Esophagus muscularis mucosa (tissue), 4 donors: ENCODE measurements at places on chromosomes 12 and 14.

- no peak for DNase-seq
These were observed 56.2 kb downstream of the MIPOL1 start for GRCh38 chr14:37253905-37254304.

- DNase-seq = peak; percentile 96
These were observed 2.9 kb upstream of the ZFP36L1 start for GRCh38 chr14:68795597-68796417.

DNA sequence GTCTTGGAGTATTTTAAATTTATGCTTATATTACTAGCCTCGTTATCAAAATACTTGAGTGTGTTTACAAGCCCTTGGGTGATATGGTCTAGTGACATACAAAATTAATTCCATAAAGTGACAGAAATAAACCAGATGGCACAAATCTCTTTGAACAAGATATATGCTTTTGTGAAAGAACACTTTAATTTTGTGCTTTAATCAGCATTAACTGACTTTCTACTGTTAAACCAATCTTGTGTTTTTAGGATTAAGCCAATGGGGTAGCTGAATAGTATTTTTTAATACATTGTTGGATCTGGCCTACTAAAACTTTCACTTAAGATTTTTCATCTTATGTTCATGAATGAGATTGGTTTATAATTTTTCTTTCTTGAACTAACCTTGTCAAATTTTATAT lies 30.4 kb upstream of the GCH1 start:
- DNase-seq = no peak

GRCh38 chr14:56145965-56146364 lies 27.8 kb downstream of the PELI2 start:
- no peak for DNase-seq

DNA sequence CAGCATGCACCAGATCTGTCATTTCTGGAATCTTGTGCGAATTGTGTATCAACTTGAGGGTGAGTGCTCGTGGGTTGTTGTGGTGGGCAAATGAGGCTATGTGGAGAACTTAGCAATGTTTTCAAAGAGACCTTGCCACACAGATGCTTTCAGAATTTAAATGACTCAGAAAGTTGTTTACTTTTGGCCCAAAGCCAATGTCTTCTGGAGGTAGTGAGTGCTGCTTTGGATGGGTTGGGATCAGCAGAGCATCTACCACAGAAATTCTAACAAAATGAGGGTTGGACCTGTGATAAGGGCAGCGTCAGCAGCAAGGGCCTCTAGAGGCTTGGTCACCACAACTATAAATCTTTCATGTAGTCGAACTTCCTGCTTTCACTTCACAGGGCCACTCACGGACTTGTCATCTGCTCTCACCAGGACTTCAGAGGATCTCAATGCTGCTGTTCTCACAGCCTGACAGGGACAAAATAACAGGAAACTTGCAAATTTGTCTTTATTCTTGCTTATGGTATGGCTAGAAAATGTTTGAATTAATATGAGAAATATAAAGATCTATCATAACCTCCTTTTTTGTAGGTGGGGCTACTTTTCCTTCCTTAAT lies 111.4 kb downstream of the DACT1 start:
- DNase-seq = no peak

GRCh38 chr14:73787486-73788316 lies 63.9 kb upstream of the PTGR2 start:
- DNase-seq = no peak

- no peak for DNase-seq
These were observed 33.5 kb downstream of the PYGL start for GRCh38 chr14:50910495-50911420.

DNA sequence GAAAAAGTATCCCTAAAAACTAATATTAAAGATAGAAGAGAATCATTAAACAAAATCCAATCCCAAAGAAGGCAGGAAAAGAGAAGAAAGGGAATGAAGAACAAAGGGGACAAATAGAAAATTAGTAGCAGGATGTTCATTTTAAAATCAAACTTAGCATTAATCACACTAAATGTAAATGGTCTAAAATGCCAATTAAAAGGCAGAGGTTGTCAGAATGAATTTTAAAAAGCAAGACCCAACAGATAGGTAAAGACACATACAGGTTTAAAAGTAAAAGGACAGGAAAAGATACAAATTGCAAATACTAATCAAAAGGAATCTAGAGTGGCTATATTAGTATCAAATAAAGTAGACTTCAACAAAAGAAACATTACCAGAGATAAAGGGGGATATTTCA lies 12.5 kb downstream of the DDHD1 start:
- DNase-seq = no peak

DNA sequence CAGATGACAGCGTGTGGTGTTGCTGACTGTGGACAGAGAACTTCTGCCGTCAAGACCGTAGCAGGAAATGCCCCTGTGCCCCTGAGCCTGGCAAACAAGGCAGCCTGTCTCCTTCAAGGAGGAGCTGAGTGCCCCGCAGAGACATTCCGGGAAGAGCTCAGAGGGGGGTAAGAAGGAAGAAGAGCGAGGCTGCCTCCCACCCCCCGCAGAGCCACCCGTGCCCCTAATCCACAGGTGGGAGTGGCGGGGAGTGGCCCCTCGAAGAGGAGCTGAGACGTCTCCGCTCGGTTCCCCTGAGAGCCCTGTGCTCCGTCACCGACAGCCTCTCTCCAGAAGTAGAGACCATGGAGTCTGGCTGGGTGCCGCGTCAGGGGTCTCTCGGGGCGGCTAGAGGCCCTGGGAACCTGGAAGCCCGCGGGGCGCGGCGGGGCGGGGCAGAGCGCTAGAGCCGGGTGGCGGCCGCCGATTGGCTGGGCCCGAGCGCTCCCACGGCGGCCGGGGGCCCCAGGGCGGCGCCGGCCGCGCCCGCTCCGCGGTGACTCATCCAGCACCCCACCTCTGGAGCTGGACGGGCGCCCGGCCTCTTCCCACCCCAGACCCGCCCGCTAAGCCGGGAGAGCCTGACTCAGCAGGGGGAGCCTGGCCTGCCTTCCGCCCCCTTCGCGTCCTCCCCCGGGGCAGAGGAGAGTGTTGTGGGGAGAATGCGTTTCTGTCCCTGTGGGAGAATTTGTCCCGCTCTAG lies 25.2 kb upstream of the KRT78 start:
- DNase-seq = peak; percentile 96

DNA sequence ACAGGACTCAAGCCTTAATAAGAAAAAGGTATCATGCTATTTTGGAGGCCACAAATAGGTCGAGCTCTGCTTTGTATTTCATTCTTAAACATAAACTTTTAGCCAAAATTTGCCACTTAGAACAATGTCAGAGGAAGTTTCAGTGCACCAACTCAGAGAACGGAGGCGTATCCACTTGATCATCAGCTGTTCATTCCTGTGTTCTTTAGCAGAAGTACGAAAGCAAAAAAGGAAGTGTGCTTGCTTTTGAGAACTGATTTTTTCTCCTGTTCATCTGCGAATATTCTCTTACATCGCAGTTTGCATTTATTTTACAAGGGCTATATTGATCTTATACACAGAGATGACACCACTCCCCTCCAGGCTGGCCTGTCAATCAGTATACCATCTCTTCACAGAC lies 188.6 kb upstream of the SOX5 start:
- no peak for DNase-seq

DNA sequence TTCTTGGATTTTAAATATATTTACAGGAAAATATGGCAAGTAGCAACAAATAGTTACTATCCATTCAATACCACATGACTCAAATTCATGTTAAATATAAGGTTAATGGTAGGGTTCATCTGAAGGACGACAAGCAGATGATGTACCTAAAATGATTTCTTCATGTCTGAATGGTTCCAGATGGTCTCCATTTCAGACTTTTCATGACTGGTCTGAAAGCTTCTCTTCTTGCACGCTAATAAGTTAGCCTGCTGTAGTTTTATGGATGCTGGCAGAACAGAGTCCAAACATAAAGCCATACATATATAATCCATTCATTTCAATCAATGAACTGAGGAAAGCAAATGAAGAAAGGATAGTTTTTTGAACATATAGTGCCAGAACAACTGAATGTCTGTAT lies 257.0 kb upstream of the MGAT4C start:
- DNase-seq = no peak

DNA sequence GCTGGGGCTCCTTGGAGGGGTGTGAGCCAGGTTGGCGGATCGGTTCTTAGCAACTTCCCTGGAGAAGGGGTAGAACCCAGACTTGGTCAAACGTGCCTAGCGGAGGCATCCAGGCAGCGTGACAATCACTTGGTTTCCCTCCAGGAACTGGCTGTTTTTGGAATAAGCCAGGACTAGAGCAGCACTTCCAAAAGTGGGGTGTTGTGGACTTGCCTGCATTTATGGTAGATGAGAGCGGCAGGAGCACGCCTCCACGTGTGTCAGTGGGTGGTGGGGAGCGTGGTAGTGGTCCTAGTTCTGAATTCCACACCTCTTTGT lies 2.8 kb downstream of the PRMT8 start:
- DNase-seq = no peak

DNA sequence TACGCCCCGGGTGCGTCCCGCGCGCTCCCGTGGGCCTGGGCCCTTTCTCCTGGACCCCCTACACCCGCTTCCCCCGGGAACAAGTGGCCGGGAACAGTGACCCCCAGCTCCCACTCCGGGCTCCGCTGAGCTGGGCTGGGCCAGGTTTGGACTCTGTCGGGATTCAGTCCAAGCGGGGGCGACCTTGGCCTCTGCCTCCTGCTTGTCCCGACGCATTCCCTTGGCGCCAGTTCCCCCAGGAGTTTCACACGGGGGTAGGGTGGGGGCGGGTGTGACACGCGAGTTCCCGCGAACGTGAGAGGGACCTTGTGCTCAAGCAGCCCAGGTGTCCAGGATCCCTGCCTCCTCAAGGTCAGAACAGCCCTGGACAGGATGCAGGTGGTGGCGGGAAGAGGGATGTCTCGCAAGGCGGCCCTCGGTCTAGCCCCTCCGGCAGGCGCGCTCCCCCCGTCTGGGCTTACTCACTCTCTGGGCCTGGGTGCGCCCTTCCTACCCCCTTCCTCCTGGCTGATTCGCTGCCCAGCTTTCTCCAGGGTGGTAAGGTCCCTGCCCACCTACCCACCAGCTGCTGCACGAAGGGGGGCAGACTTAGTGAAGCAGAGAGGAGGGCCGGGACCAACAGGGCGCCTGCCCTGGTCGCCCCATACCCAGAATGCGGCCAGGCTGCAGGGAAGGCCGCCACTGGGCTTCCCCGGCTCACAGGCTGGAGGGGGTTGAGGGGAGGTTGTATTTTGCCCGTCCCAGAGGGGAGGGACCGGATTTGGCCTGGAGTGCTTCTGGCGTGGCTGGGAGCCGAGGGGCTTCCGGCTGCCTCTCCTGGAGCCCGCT lies 862 bp downstream of the CRIP2 start:
- no peak for DNase-seq

- no peak for DNase-seq
These were observed 1.1 kb downstream of the TAOK3 start for GRCh38 chr12:118371321-118372282.

GRCh38 chr14:58944968-58945356 lies 243.5 kb upstream of the DAAM1 start:
- no peak for DNase-seq

DNA sequence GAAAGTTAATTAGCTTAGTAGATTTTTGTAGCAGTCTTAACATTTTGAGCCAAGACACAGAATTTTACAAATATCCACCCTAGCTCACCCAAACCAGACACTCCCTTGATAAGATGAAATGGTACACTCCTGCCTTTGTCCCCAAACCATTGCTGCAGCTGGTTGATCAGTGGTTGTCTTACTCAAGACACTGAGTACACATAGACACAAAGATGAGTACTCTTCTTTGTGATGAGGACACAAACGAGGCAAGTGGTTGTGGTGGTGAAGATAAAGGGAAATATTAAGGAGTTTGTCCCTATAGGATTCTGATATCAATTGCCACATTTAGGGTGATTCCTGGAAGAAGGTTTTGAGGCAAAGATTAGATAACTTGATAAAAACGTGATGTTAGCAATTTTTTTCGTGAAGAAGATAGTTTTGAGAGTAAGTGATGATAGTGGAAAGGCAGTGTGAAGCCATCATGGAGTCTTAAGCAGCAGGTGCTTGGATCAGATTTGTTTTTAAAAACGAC lies 21.4 kb upstream of the ATP2B1 start:
- DNase-seq = no peak

DNA sequence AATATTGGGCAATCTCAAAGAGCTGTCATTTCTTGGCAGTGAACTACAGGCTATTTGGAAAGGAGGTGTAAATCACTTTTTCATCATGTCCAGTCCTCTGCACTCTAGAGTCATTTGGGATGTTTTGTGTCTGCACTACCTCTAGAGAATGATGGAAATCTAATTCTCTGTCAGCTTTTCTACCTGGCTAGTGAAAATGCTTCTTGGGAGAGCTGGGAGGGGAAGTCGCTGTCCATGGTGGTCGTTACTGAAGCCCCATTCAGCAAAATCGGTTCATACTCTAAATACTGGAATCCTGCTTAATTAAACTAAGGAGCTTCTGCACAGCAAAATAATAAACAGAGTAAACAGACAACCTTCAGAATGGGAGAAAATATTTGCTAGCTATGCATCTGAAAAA lies 251.8 kb downstream of the APAF1 start:
- no peak for DNase-seq

- DNase-seq = no peak
These were observed 52.7 kb downstream of the ERH start for GRCh38 chr14:69345402-69345801.

GRCh38 chr12:107393043-107393717 lies 292.4 kb upstream of the PWP1 start:
- no peak for DNase-seq

DNA sequence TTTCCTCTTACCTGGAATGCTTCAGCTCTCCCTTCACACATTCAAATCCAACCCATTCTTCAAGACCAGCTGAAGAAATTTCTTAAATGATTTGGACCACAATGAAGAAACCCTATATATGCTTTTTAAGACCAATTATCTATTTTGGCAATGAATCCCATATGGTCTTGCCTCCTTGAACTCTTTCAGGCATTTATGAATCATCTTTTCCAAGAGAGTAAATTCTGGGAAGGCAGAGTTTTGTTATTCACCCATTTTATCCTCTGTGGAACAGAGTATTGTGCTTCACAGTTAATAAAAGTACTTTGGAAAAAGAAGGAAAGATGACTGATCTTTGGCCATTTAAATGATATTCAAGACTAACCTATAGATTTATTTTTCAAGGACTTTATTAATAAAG lies 14.0 kb downstream of the GIT2 start:
- DNase-seq = no peak

DNA sequence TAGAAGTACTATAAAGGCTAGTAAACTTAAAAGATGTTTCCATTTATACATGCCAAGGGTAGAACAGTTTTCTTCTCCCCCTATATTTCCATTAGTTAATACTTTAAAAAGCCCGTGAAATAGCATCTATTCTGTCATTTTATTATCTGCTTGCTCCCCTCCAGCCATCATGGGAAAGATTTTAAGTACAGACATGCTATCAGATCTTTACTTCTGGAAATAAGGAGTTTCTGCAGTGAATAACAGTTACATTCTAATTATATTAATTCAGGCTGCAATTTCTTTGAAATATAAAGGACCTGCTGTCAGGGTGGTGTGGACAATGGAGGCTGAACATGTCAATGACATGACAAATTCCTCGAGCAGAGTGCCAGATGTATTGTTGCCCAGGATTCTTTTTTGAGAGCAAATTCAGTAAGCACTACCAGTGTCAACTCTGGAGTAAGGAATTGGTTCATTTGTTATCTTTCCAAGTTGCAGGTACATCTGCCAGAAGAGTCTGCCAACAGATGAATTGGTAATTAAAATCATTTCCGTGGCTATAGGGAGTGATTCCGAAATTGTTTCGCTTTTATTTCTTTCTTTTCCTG lies 151.3 kb downstream of the BTG1 start:
- DNase-seq = no peak

GRCh38 chr12:26701604-26702215 lies 131.3 kb downstream of the ITPR2 start:
- no peak for DNase-seq
